ENCODE measurements at places on chromosomes 5 and 9. TPM values are rescaled to one million over a fixed set of nuclear protein-coding genes. Genes with fewer than 3 reads are reported as not detected.

DNA sequence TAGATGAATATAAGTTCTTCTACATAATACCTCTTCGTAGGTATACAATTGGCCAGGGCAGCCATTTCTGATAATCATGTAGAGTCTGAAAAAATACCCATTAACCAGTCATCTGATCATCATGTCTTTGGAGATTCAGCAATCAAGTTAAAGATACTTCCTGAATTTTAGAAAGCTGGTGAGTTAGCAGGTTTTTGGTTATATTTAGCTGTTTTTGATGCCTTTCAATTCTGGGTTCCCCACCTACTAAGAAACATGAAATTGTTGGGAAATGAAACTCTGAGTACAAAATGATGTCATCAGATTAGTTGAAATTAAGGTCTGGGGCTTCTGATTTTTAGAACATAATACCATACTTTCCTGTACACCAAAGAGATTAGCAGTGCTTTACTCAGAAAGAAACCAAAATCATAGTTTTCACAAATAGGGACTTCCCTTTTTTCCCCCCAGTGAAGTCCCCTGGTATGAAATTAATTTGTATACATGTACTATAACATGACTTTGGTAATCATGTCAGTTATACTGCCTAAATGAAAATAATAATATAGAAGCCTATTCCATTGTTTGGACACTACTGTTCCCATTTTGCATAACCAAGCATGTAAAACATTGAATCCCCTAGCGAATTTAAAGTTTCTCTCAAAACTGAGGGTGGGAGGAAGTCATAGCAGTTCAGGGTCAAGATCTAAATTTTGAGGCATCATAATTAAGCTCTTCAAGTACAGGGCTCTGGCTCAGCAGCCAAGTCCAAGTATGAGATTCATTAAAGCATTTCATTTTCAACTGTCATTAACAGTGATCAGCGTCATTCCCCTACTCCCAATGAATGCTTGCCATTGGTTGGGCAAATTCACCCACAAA is 17.9 kb downstream of the PRLR start:
- H3K27ac ChIP-seq, result no peak overlapping the region
- H3K36me3 ChIP-seq, result no peaks in the 10 kb centered on the region
- H3K4me3 ChIP-seq, result no peak overlapping the region
- DNase-seq, result no peak

ADAMTS2 gene
- total RNA-seq, result 7.7 TPM

- peaks cover 26% of the 10 kb centered on the region for H3K4me1 ChIP-seq
- no peak overlapping the region for H3K27ac ChIP-seq
- H3K36me3 ChIP-seq, result peaks cover 5% of the 10 kb centered on the region
Measured at GRCh38 chr5:158813275-158813674, 286.4 kb downstream of the EBF1 start.

DNA sequence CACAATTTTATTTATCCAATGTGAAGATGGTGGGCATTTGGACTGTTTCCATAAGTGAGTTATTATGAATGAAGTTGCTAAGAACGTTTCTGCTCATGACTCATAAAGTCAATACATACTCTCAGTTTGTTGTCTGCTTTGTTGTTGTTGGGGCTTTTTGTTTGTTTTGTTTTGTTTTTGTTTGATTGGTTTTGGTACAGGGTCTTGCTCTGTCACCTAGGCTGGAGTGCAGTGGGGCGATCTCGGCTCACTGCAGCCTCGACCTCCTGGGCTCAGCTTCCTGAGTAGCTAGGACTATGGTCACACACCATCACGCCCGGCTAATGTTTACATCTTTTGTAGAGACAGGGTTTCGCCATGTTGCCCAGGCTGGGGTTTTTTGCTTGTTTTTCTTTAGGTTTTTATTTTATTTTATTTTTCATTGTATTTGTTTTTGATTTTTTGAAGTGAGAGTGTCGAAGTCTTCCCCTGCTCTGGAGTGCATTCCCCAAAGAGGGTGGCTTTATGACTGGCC is 18.0 kb downstream of the TRIM7 start:
- H3K36me3 ChIP-seq, result peaks cover 9% of the 10 kb centered on the region
- H3K4me3 ChIP-seq, result peak overlapping the region; percentile 97
- no peak for DNase-seq
- peaks cover 11% of the 10 kb centered on the region for H3K4me1 ChIP-seq

- H3K4me3 ChIP-seq, result no peak overlapping the region
- H3K27ac ChIP-seq, result no peak overlapping the region
- DNase-seq, result no peak
- peaks cover 39% of the 10 kb centered on the region for H3K4me1 ChIP-seq
Measured at GRCh38 chr5:148973455-148973854, 89.4 kb downstream of the SH3TC2 start.

DNA sequence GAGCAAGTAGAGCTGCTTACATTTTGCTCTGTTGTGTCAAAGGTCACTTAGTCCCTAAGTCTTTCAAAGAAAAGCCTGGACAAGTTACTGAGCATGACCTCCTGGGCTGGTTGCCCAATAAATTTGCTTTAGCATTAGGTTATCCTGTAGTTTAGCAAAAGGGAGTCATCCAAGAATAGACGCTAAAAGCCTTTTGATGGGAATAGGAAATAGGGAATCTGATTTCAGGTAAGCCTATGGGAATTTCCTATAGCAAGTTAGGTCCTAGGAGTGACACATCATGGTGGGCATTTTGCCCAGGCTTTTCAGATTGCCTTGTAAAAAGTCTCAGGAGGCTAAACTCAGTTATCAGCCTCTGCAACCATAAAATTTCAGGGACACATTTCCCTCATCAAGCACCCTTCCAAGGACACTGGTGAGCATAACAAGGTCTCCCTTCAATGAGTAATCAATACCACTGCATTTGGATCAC is 67.6 kb upstream of the RANBP3L start:
- no peak overlapping the region for H3K27ac ChIP-seq
- no peaks in the 10 kb centered on the region for H3K36me3 ChIP-seq
- DNase-seq, result no peak
- no peaks in the 10 kb centered on the region for H3K27me3 ChIP-seq
- peaks cover 4% of the 10 kb centered on the region for H3K4me1 ChIP-seq
- H3K4me3 ChIP-seq, result no peak overlapping the region

- H3K4me1 ChIP-seq, result no peaks in the 10 kb centered on the region
- no peaks in the 10 kb centered on the region for H3K36me3 ChIP-seq
- DNase-seq, result no peak
- peaks cover 73% of the 10 kb centered on the region for H3K27me3 ChIP-seq
- no peak overlapping the region for H3K27ac ChIP-seq
Measured at GRCh38 chr9:137158625-137159024, 11.2 kb downstream of the LRRC26 start.

DNA sequence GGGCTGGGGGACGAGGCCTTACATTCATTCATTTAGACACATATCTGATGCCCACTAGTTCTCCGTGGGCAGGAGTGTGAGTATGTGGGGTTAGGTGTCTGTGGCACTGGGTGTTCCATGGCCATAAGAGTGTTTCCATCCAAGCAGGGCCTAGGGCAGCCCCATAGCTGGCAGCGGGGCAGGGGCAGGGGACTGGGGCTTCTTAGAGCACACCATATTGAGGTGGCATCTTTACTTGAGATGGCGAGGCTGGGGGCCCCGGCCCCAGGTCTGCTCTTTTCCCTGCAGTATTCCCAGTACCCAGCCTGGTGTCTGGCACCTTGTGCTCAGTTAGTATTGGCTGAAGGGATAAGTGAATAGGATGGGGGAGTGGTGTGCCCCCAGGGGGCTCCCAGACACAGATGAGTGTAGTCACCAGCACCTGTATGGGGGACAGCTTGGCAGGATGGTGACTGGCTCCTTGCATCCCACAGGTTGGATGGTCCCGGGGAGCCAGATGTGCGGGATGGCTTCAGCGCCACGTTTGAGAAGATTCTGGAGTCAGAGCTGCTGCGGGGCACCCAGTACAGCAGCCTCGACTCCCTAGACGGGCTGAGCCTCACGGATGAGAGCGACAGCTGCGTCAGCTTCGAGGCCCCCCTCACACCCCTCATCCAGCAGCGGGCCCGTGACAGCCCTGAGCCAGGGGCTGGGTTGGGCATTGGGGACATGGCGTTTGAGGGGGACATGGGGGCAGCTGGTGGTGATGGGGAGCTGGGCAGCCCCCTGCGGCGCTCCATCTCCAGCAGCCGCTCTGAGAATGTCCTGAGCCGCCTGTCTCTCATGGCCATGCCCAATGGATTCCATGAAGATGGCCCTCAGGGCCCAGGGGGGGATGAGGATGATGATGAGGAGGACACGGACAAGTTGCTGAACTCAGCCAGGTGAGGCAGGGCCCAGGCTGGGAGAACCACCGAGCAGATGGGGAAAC is 17.5 kb downstream of the PSD2 start:
- DNase-seq, result no peak
- no peaks in the 10 kb centered on the region for H3K36me3 ChIP-seq
- H3K4me3 ChIP-seq, result no peak overlapping the region
- peaks cover 39% of the 10 kb centered on the region for H3K27me3 ChIP-seq
- no peak overlapping the region for H3K27ac ChIP-seq

DNA sequence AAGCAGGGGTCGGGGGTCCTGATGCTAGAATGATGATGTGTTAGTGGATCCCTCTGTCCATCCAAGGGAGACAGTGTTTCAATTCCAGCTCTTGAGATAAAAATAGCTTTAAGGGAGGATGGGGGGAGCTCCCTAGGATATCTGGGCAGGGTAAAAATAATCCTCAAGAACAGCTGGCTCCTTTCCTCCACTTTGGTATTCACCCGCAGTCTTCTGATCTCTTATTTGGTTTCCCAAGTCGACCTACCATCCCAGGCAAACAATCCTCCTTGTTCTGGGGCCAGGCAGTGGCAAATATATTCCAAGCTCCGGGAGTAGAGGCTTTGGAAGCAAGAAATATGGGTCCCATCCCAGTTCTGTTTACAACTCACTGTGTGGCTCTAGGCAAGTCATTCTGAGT is 14.5 kb upstream of the COL27A1 start:
- H3K27ac ChIP-seq, result no peak overlapping the region
- DNase-seq, result no peak
- peaks cover 8% of the 10 kb centered on the region for H3K4me1 ChIP-seq

SLC45A2 gene
- 2.1 TPM for total RNA-seq

DNA sequence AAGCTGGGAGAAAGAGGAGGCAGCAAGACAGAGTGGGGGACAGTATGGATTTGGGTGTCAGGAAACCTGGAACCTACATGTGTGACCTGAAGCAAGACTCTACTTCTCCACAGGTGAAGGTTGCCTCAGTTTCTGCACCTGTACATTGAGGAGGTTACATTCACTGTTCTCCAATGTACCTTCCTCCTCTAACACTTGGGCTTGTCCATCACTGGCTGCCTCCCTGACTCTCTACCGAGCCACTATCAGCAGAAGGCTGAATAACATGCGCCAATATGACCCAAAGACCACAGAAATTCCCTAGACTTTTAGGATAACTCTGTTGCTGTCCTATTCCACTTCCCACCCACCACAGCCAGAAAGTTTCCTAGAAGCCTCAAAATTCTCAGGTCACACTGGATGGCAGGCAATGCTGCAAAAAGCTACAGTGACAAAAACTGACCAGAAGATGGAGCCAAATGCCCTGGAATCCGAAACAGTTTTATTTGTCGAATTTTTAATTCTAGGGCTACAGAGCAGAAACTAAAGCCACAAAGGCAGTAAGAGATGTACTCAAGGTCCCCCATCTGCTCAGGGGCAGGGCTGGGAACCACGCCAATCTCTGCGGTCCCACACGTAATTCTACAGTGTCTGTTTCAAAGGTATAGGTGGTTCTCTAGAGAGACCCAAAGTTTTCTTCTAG is 64.4 kb downstream of the FAM114A2 start:
- peaks cover 42% of the 10 kb centered on the region for H3K27me3 ChIP-seq
- no peak overlapping the region for H3K4me3 ChIP-seq
- H3K36me3 ChIP-seq, result no peaks in the 10 kb centered on the region
- peaks cover 4% of the 10 kb centered on the region for H3K4me1 ChIP-seq
- no peak for DNase-seq

DNA sequence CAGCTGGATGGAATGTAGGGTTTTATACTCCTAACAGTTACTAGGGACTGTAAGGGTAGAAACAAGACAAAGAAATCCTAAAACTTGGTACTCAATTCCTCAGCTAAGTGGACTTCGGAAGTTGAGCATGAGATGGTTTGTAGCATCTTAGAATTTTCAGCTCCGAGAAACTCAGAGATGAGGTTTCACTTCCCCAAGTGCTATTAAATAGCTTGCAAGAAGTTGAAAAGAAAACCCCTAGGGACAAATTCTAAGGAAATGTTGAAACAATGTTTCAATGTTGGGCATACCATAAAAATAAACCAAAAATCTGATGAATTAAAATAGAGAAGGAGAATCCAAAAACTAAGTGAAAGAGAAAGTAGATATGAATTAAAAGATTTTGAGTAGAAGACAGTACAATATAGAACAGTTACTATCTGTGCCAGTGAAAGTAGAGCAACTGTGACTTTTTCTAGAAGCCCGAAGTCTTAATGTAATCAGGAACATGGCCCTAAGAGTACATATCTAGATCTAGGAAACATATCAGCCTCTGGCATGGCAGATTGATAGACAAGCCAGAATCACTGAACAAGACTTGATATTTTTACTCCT is 308.6 kb upstream of the RGMB start:
- H3K4me3 ChIP-seq, result no peak overlapping the region
- no peak for DNase-seq
- no peaks in the 10 kb centered on the region for H3K4me1 ChIP-seq
- no peak overlapping the region for H3K27ac ChIP-seq

DNA sequence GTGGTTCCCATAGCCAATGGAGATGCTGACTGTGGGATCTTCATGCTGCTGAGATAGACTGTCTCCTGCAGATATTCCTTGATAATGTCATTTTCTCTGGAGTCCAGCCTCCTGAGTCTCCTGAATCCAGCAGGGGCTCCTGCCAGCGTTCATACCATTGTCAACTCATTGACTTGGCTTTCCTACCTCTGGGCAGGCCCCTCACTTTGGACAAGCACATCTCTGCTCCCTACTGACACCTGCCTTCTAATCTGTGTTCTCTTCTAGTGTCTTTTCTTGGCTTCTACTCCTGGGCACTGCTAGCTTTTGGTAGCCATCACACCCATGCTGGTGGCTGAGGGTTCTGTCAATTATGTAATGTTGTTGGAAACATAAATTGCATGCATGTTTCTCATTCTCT is 138.0 kb downstream of the ADCY2 start:
- H3K4me3 ChIP-seq, result no peak overlapping the region

GRCh38 chr9:118570066-118570465 is 799.2 kb downstream of the BRINP1 start:
- no peaks in the 10 kb centered on the region for H3K4me1 ChIP-seq
- no peak overlapping the region for H3K4me3 ChIP-seq
- no peak for DNase-seq
- H3K36me3 ChIP-seq, result no peaks in the 10 kb centered on the region
- no peak overlapping the region for H3K27ac ChIP-seq
- H3K27me3 ChIP-seq, result no peaks in the 10 kb centered on the region

- H3K36me3 ChIP-seq, result no peaks in the 10 kb centered on the region
- no peak overlapping the region for H3K27ac ChIP-seq
Measured at GRCh38 chr5:167642779-167643517, 648.5 kb upstream of the WWC1 start.

DNA sequence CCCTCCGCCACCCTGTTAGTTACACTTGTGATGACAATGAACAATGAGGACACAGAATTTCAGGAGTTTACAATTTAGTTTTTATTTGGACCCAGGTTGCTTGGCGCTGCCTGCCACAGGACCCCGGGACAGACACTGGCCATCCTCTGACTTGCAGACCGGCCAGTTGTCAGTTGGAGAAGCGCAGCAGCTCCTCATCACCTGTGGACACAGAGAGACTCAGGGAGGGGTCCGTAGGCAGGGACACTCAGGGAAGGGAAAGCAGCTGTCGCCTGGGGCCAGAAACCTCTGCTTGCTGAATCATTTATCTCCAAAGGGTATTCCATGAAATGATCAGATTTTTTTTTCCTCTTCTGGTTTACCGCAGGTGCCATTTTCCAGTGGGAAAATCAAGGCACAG is 18.0 kb downstream of the AMBP start:
- peaks cover 9% of the 10 kb centered on the region for H3K36me3 ChIP-seq
- H3K27me3 ChIP-seq, result peaks cover 4% of the 10 kb centered on the region
- no peak overlapping the region for H3K4me3 ChIP-seq

CDX1 gene
- total RNA-seq, result 5.0 TPM

Measured in type B pancreatic cell (in vitro differentiated cells).